Activated B cell treated with CpG ODN at 0.5 μM for 24 hours (primary cell): ENCODE measurements at places on chromosomes 2 and 18. TPM values are rescaled to one million over a fixed set of nuclear protein-coding genes. Genes with fewer than 3 reads are reported as not detected.

GRCh38 chr2:5125017-5125730 is 567.0 kb upstream of the SOX11 start:
- H3K27ac ChIP-seq: no peak overlapping the region
- H3K27me3 ChIP-seq: no peaks in the 10 kb centered on the region
- no peak overlapping the region for H3K4me3 ChIP-seq

DNA sequence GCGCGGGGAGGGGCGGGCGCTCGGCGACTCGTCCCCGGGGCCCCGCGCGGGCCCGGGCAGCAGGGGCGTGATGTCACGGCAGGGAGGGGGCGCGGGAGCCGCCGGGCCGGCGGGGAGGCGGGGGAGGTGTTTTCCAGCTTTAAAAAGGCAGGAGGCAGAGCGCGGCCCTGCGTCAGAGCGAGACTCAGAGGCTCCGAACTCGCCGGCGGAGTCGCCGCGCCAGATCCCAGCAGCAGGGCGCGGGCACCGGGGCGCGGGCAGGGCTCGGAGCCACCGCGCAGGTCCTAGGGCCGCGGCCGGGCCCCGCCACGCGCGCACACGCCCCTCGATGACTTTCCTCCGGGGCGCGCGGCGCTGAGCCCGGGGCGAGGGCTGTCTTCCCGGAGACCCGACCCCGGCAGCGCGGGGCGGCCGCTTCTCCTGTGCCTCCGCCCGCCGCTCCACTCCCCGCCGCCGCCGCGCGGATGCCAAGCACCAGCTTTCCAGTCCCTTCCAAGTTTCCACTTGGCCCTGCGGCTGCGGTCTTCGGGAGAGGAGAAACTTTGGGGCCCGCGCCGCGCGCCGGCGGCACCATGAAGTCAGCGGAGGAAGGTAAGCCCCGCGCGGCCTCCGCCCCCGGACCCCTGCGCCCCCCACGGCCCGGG is at the start of gene NFATC1:
Gene NFATC1, plus strand, starts transcription at position 170 of the 644 bp plus-strand sequence. Its CDS starts 295 bp downstream, at position 465.
- peak within 1 kb of the TSS; percentile 86 for H3K4me3 ChIP-seq
- H3K4me1 ChIP-seq: peaks cover 42% of the 10 kb centered on the region
- H3K27ac ChIP-seq: peak within 1 kb of the TSS; percentile 80
- peaks cover 3% of the 10 kb centered on the region for H3K36me3 ChIP-seq
- H3K27me3 ChIP-seq: no peaks in the 10 kb centered on the region
- DNase-seq: peak; percentile 71

DNA sequence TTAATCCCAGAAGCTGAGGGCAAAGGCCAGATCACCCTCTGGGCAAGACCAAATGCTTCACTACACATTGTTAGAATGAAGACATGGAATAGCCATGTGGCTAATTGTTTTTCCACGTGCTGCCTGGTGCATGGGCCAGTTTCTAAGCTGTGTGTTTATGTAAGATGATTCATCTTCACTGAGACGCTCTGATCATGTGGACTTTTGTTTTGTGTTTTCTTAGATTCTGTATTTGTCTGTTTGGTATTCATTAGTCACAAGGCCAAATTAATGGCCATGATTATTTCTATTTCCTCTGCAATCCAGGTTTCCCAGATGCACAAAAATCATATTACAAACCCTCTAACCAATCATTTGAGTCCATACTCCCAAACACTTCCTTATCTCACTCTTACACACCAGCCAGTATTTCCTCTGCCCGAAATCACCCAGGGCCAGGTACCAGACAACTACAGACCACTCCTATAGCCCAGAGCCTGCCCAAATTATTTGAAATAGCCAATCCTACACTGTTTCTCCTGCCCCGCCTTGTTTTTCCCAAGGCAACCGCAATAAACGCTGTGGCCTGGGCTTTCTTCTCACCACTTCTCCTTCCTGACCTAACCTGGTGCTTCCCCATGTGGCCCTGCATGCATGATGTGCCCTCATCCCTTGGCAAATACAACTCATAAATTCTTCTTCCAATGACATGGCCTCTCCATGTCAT is 94.2 kb upstream of the SP3 start:
- no peak overlapping the region for H3K4me3 ChIP-seq
- H3K36me3 ChIP-seq: no peaks in the 10 kb centered on the region
- no peak for DNase-seq
- no peak overlapping the region for H3K27ac ChIP-seq
- H3K27me3 ChIP-seq: peaks cover 9% of the 10 kb centered on the region

DNA sequence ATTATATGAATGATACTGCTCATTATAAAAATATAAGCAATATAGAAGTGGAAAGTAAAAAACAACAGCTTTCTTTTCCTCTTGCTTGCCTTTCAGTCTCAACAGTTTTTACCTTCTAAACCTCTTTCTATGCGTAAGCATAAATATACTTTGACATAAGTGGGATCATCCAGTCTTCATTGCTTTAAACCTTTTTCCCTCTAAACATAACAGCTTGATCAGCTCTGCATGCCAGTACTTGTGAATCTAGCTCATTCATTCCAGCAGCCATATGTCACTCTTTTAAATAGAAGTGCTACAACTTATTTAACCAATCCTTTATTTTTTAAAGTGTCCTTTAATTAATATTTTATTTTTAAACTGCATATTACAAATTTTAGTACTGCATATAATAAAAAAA is 88.1 kb downstream of the TTC27 start:
- no peak overlapping the region for H3K4me3 ChIP-seq
- no peaks in the 10 kb centered on the region for H3K27me3 ChIP-seq
- no peak for DNase-seq
- H3K27ac ChIP-seq: no peak overlapping the region
- H3K4me1 ChIP-seq: peaks cover 12% of the 10 kb centered on the region

DNA sequence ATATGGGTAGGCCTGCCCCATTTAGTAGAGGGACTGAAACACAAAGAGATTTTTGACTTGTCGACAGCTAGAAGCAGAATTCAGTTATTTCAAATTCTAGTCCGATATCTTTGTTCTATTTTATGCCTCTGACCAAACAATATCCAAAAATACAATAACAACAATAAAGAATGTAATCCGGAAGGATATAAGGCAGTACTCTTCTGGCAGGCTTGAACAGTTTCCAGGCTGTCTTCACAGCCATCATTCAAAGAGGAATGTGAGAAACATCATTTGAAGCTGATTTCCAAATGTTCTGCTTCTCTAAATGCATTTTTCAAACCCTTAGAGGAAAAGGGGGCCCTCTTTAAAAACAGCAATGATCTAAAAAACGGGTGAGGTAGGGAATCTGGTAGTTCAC is 36.7 kb upstream of the SPTBN1 start:
- no peaks in the 10 kb centered on the region for H3K36me3 ChIP-seq
- DNase-seq: no peak
- H3K4me3 ChIP-seq: no peak overlapping the region
- H3K27me3 ChIP-seq: peaks cover 27% of the 10 kb centered on the region
- peaks cover 7% of the 10 kb centered on the region for H3K4me1 ChIP-seq

The CKAP2L gene
- 1.2 TPM in 2 replicates for total RNA-seq

The RESP18 gene
- not detected in 2 replicates for total RNA-seq

- peak overlapping the region; percentile 94 for H3K27ac ChIP-seq
- peaks cover 54% of the 10 kb centered on the region for H3K36me3 ChIP-seq
- H3K4me3 ChIP-seq: peak overlapping the region; percentile 37
- H3K4me1 ChIP-seq: peaks cover 53% of the 10 kb centered on the region
These were observed 10.5 kb upstream of the MTERF4 start for GRCh38 chr2:241112592-241112991.

DNA sequence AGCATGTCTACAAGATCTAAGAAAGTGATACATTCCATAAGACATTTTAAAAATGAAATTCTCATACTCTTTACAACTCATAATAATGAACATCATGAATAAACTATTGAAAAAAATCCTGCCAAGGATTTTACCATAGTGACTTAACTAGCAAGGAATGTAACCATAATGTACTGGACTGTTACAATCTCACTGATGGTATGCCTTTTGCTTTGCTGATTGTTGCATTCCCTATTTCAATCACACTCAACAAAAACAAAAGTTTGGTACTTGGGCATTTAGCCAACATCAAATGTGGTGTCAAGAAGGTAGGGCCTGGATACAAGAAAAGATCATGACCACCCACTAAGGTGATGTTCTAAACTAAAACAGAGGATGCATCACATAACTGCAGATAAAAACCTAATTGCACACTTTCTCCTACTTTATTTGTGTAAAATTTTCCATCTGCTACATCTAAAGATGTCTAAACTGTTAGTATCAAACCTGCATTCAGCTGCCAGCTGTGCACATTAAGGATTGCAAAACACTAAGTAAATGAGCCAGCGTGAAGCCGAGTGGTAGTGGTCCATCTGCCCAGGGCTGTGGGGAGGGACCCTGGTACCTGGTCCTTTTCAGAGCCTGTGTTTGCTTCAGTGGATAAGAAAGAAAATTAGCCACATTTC is 564.4 kb downstream of the ZEB2 start:
- peaks cover 5% of the 10 kb centered on the region for H3K36me3 ChIP-seq
- H3K4me1 ChIP-seq: no peaks in the 10 kb centered on the region
- H3K27ac ChIP-seq: no peak overlapping the region
- H3K4me3 ChIP-seq: no peak overlapping the region
- DNase-seq: no peak
- H3K27me3 ChIP-seq: no peaks in the 10 kb centered on the region

DNA sequence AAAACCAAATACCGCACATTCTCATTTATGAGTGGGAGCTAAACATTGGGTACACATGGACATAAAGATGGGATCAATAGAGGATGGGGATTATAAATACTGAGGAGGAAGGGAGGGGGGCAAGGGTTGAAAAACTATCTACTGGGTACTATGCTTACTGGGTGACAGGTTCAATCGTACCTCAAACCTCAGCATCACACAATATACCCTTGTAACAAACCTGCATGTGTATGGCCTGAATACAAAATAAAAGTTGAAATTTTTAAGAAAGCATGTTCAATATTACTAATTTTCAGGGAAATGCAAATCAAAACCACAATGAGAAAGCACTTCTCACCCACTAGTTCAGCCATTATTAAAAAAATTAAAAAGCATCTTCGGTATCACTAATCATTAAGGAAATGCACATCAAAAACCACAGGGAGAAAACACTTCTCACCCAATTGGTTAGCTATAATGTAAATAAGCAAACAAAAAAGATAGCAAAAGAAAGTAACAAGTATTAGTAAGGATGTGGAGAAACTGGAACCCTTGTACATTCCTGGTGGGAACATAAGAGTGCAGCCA is 99.3 kb upstream of the STON1 start:
- DNase-seq: no peak
- no peak overlapping the region for H3K4me3 ChIP-seq
- no peaks in the 10 kb centered on the region for H3K36me3 ChIP-seq
- H3K4me1 ChIP-seq: peaks cover 7% of the 10 kb centered on the region
- H3K27ac ChIP-seq: no peak overlapping the region

GRCh38 chr2:222575618-222576017 is 80.3 kb downstream of the FARSB start:
- H3K27me3 ChIP-seq: no peaks in the 10 kb centered on the region
- DNase-seq: no peak
- H3K36me3 ChIP-seq: peaks cover 65% of the 10 kb centered on the region
- H3K4me3 ChIP-seq: no peak overlapping the region
- no peak overlapping the region for H3K27ac ChIP-seq
- H3K4me1 ChIP-seq: peaks cover 2% of the 10 kb centered on the region

The ROCK2 gene
- 18.5 and 18.8 TPM in 2 replicates for total RNA-seq

DNA sequence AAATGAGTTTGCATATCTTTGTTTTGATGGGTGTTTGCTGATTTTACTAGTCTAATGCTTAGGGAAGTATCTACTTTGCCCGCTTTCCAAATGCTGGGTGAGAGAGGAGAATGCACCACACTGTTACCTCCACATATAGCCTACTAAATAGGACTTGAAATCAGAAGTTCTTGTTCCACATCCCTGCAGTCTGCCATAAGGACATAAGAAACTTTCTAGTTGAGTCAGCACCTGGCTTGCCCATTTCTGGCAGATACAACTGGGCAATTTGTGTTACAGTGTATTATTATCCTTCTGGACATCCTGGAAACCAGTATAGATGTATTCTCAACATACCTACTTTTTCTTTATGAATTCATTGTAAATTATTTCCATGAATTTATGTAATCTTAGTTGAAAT is 29.5 kb downstream of the ANXA4 start:
- H3K4me3 ChIP-seq: no peak overlapping the region
- no peaks in the 10 kb centered on the region for H3K27me3 ChIP-seq
- no peaks in the 10 kb centered on the region for H3K36me3 ChIP-seq
- H3K4me1 ChIP-seq: peaks cover 70% of the 10 kb centered on the region
- DNase-seq: no peak
- H3K27ac ChIP-seq: no peak overlapping the region

The ZNF385B gene
- total RNA-seq: not detected in 2 replicates

DNA sequence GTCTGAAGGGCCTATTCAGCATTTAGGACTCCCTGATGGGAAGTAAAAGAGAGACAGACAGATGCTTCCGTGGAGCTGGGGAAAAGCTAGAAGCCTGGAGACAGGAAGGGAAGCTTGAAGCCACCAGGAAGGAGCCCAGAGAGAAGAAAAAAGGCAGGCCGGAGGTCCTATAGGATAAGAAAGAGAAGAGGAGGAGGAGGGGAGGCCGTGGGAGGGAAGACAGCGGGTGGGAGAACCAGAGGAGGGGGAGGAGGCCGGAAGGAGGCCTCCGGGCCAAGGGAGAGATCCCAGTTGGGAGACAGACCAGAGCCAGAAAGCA is 107.1 kb upstream of the PKDCC start:
- DNase-seq: no peak
- no peak overlapping the region for H3K27ac ChIP-seq
- H3K4me3 ChIP-seq: no peak overlapping the region
- H3K36me3 ChIP-seq: no peaks in the 10 kb centered on the region

- peaks cover 27% of the 10 kb centered on the region for H3K4me1 ChIP-seq
- H3K27ac ChIP-seq: peak overlapping the region; percentile 90
- peaks cover 8% of the 10 kb centered on the region for H3K36me3 ChIP-seq
- DNase-seq: no peak
- peak overlapping the region; percentile 52 for H3K4me3 ChIP-seq
- H3K27me3 ChIP-seq: no peaks in the 10 kb centered on the region
These were observed 154.3 kb downstream of the EIPR1 start for GRCh38 chr2:3223080-3223923.

The ATP6V1C2 gene
- 3.3 and 3.5 TPM in 2 replicates for total RNA-seq

DNA sequence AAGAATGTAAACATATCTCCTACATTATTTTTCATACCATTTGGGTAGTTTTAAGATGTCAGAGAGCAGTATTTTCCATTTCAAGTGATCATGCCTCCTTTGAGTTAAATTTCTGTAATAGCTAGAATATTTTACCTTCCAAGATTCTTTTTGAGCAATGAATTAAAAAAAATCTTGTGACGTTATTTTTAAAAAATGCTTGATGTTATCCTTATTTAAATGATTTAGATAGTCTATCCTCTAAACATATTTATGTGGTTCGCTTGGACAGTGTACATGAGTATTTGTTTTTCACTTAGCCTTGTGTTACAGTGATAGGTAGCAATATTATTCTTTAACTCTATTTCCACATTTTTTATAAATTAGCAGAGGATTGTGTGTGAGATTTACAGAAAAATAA is 639.2 kb upstream of the CDH2 start:
- no peaks in the 10 kb centered on the region for H3K27me3 ChIP-seq
- no peaks in the 10 kb centered on the region for H3K36me3 ChIP-seq
- no peak overlapping the region for H3K4me3 ChIP-seq
- no peak for DNase-seq
- no peaks in the 10 kb centered on the region for H3K4me1 ChIP-seq

The OR6B2 gene
- not detected in 2 replicates for total RNA-seq

The RFTN2 gene
- not detected in 2 replicates for total RNA-seq

- DNase-seq: no peak
- H3K4me1 ChIP-seq: no peaks in the 10 kb centered on the region
- H3K27me3 ChIP-seq: no peaks in the 10 kb centered on the region
- no peak overlapping the region for H3K4me3 ChIP-seq
- no peak overlapping the region for H3K27ac ChIP-seq
These were observed 17.4 kb downstream of the PTCD3 start for GRCh38 chr2:86123328-86123925.

The ANKRD30BL gene
- total RNA-seq: not detected in 2 replicates

GRCh38 chr18:30455741-30456140 is 586.8 kb downstream of the DSC3 start:
- no peak for DNase-seq
- no peaks in the 10 kb centered on the region for H3K27me3 ChIP-seq
- H3K27ac ChIP-seq: no peak overlapping the region
- H3K36me3 ChIP-seq: no peaks in the 10 kb centered on the region
